ENCODE measurements at places on chromosomes 3 and 15.

DNA sequence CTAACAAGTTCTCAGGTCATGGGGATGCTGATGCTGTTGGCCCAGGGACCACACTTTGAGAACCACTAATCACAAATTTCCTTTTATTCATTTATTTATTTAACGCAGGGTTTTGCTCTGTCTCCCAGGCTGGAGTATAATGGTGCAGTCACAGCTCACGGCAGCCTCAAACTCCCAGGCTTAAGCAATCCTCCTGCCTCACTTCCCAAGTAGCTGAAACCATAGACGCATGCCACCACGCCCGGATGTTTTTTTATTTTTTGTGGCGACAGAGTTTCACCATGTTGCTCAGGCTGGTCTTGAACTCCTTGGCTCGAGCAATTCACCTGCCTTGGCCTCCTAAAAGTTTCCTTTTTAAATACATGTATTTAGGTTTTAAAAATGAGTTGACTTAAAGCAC lies 20.7 kb upstream of the ISLR2 start:
- DNase-seq: no peak

DNA sequence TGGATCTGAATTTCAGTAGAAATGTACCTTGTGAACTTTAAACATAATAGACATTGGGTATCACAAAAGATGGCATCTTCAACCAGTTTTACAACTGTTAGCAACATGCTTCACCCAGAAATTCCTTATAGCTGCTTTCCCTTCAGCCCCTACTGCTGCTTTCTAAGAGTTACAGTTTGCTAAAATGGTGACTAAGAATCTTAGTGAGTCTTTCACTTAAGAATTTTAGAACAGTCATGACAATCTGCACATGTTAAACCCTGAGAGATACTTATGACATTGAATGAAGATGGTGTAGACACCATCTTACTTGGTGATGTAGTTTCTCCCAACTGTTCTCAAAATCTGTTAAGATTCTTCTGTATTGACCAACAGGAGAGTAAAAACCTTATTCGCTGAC lies 129.7 kb upstream of the UBE2E1 start:
- DNase-seq: peak; percentile 61

GRCh38 chr3:10992943-10993728 lies 588 bp downstream of the SLC6A1 start:
- DNase-seq: no peak

- DNase-seq: peak; percentile 77
Observed at GRCh38 chr3:123792473-123793201, 91.5 kb downstream of the MYLK start.

- DNase-seq: no peak
Observed at GRCh38 chr15:35665896-35666536, 120.1 kb upstream of the DPH6 start.

- no peak for DNase-seq
Observed at GRCh38 chr15:68003297-68003696, 50.8 kb upstream of the PIAS1 start.
